Mucosa of gallbladder (tissue), 1 donor: ENCODE measurements at places on chromosomes 6 and 20. TPM values are rescaled to one million over a fixed set of nuclear protein-coding genes. Genes with fewer than 3 reads are reported as not detected.

The SLC17A1 gene
- 0.63 TPM for total RNA-seq

- no peak for DNase-seq
Observed at GRCh38 chr6:137872581-137873115, 5.6 kb downstream of the TNFAIP3 start.

The LIN28B gene
- total RNA-seq, result 0.14 TPM

- no peak for DNase-seq
Observed at GRCh38 chr6:31948753-31949413, 3.0 kb downstream of the CFB start.
